ENCODE measurements at places on chromosomes 6 and 20.
A peak's percentile ranks its signal among the peaks of the same experiment; 100 is the strongest.

DNA sequence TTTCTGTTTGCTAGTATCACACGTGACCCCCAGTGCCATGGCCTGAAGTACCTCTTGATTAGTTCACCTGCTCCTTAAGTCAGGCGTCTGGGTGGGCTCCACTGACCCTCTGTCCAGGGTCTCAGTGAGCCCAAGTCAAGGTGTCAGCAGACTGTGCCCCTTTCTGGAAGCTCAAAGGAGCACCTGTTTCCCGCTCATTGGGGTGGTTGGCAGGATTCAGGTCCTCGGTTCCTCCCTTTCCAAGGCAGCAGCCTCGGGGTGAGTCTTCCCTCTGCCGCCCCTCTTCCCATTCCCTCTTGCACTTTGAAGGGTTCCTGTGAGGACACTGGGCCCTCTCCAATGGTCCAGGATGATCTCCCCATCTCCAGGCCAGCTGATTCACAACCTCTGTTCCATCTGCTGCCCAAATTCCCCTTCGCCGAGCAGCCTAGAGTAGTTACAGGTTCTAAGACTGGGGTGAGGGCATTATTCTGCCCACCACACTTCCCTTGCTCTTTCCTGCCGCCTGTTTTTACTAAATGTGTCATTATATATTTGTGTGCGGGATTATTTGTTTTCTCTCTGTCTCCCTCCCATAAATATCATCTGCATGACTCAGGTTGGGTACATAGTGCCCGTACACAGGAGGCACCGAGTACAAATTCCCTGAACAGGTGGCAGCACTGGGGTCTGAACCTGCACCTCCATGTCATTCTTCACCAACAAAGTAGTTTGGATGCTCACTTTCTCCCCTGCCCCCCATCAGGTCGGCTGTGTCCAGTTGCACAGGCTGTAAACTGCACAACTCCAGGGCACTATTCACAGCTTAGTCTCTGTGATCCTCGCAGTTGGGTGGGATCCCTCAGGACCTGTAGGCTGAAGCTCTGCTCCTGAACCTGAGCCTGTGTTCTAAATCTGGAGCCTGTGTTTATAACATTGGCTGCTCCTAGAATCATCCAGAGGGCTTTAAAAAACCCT is 58.5 kb downstream of the RBM38 start:
- no peak for DNase-seq

GRCh38 chr6:122995921-122996793 is at the start of gene CLVS2:
Gene CLVS2, plus strand, starts transcription at chr6:122996235. Its CDS starts 1,543 bp downstream, at chr6:122997778.
- no peak for DNase-seq

DNA sequence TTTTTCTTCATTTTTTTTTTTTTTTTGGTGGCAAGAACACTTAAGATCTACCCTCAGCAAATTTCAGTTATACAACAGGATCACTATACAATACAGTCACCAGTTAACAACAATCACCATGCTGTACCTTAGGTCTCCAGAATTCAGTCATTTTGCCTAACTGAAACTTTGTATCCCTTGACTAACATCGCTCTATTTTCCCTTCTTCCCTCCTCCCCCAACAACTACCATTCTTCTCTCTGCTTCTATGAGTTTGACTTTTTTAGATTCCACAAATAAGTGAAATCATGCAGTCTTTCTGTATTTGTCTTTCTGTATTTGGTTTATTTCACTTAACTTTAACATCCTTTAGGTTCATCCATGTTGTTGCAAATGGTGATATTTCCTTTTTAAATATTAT is 42.4 kb upstream of the DOK5 start:
- no peak for DNase-seq

DNA sequence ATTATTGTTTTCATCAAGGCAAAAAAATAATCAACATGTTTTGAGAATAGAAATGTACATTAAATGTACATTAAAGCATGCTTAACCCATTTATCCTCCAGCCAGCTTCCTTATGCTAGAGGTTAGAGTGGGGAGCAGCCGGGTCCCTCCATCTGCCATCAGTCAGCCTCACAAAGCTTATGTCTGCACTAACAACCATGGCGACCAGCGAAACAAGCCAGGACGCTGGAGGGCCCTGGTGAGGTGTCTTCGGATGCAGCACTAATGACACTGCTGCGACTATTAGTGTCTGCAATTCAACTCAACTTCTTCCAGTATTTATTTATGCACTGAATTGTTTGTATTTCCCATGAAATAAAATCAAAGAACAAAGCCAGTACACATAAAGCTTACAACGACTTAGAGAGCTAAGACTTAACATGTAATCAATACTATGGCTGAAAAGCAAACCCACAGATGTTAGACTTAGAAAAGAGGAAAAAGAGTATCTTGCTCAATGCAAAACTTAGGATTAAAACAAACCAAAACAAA is 6.8 kb downstream of the CLDN20 start:
- DNase-seq = no peak

- no peak for DNase-seq
Observed at GRCh38 chr6:15826814-15827318, 164.0 kb upstream of the DTNBP1 start.

DNA sequence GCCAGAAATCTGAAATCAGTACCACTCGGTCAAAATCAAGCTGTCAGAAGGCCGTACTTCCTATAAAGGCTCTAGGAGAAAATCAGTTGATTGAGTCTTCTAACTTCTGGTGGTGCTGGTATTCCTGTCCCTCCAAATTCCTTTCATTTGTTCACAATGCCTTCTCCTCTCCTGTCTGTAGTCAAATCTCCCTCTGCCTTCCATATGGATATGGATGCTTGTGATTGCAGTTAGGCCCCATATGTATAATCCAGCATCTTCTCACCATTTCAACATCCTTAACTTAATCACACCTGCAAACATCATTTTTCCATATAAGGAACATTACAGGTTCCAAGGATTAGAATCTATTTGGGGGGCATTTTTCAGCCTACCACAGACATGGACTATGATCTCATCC is 287.8 kb upstream of the THEMIS start:
- no peak for DNase-seq

GRCh38 chr6:89977808-89978748 is 83.8 kb downstream of the GJA10 start:
- DNase-seq = no peak

- no peak for DNase-seq
Observed at GRCh38 chr6:119312441-119312840, 37.1 kb downstream of the MAN1A1 start.

GRCh38 chr6:153117986-153118879 is 12.8 kb downstream of the RGS17 start:
- no peak for DNase-seq

DNA sequence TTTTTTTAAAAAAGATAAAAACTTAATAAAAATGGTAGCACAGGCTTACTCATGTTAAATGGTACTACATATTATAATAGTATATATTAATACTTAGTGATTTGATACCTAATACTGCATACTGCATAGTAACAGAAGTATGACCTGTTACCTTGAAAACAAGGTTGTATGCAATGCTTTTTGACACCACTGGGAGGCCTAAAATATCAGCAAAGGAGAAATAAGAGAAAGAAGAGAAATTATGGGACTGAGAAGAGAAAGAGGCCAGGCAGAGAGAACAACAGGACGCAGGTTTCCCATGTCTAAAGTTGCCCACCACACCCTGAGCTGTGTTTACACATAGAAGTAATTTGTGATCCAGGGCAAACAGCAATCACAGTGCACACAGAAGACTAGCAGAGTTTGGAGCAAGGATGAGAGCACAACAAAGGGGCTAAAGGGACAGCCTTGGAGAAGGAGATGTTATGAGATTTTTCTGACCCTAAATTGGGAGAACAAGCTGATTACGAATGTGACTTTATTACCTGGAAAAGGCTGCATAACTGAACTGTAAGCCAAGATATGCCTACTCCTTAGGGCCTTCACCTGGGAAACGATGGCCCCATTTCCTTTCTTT is 73.2 kb downstream of the ROS1 start:
- no peak for DNase-seq

- DNase-seq = peak; percentile 62
Observed at GRCh38 chr6:111759836-111760785, 113.1 kb downstream of the FYN start.

GRCh38 chr6:14135893-14136539 is 18.4 kb downstream of the CD83 start:
- DNase-seq = no peak

GRCh38 chr6:48098923-48099322 is 12.1 kb downstream of the PTCHD4 start:
- DNase-seq = no peak

GRCh38 chr6:136535017-136535765 is 15.0 kb downstream of the MAP7 start:
- no peak for DNase-seq

DNA sequence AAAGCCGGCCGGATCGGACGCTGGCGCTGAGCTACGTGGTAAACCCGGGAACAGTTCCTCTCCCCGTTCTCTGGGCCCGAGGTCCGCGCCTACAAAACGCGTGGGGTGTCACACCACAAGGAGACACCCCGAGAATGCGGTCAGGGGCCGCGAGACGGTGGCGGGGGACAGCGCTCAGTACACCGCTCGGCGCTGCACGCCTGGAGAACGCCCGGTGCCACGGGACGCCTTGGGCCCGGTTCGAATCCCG is 670 bp downstream of the NCOA5 start:
- DNase-seq = peak; percentile 65

GRCh38 chr20:58618351-58619076 is 32.6 kb upstream of the STX16 start:
- DNase-seq = no peak

DNA sequence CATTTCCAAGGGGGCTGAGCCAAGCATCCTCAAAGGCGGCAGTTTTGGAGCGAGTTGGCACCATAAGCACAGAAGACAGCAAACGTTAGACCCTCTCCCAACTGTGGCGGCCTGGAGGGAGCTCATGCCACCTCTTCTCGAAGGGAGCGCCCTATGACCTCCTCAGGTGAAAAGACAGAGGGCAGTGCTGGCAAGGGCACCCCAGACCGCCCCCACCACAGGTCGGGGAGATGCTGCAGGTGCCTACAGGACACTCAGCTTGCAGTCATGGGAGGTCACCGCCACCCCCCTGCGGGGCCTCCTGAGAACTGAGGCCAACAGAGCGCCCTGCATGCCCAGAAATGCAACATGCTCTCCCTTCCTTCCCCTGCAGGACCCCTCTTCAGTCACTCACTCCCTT is 45.1 kb upstream of the BHLHE23 start:
- DNase-seq = no peak

- DNase-seq = no peak
Observed at GRCh38 chr6:80603679-80604078, 497.2 kb downstream of the BCKDHB start.

DNA sequence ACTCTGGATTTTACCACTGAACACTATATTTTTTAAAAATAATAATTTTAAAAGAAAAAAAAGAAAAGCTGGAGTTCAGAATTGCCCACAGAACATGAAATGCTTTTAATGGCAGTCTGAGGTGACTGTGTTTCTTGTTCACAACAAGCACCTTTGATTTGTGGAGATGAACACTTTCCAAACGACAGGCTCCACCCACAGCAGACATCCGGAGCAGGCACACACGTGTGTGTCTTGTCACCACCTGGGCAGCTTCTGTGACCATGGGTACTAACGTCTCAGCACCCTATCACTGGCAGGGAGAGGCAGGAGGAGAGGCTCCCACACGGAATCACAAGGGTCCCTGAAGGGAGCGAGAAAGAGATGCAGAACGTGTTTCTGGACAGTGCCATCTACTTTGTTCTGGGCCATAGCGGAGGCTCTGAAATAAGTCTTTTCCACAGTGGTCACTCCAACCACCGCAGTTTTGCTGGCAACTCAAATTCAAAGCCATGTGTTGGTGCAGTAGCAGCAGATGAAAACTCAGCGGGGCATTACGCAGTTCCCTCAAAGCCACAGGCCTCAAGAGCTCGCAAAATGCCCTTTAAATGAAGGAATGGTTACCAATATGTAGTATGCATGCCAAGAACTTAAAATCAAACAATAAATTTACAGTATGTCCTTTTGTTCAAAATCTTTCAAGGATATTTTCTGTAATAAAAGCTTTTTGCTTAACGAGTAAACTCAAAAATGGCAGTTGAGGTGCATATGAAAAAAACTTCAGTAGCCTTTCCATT is 242.2 kb downstream of the FOXC1 start:
- no peak for DNase-seq

Data from activated naive CD4-positive, alpha-beta T cell treated with anti-CD3 and anti-CD28 coated beads for 36 hours (primary cell).